AML-193 (cell line): ENCODE measurements at places on chromosomes 1 and 21.

- no peak for DNase-seq
These were observed 6.3 kb upstream of the SELENON start for GRCh38 chr1:25793585-25794170.

DNA sequence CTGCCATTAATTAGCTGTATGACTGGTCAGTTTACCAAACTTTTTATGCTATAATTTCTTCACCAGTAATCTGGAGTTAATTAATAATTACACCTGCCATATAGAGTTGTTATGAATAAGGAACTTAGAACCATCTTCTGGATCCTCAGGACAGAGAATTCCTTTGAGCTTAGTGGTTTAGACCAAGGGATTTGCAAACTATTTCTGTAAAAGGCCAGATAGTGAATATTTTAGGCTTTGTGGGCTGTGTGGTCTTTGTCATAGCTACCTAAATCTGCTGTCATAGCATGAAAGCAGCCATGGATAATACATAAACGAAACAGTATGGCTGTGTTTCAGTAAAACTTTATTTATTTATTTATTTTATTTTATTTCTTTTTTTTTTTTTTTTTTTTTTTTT lies 9.0 kb downstream of the TIMM17A start:
- no peak for DNase-seq

DNA sequence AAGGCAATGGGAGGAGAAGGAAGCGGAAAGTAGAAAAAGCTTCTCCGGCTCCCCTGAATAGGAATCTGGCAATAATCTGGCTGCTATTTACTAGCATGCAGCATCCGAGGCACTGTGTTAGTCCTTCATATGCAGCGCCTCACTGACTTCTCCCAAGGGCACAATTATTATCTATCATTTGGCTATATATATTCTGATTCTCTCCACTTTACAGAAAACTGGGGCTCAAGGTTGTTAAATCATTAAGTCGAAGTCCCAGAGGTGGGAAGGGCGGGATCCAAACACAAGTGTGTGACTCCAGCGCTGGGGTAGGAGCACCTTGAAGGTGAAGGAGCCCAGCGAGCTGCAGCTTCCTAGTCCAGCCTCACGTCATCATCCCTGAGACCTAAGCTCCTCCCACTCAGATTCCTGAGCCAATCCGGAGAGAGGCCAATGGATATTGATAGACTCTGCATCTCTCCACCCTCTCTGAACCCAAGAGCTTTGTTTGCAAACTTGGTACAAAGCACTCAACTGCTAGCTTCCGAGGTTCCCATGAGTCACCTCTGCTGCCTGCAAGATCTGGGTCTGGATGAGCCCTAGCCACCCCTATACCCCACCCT lies 16.6 kb upstream of the EYA3 start:
- no peak for DNase-seq

DNA sequence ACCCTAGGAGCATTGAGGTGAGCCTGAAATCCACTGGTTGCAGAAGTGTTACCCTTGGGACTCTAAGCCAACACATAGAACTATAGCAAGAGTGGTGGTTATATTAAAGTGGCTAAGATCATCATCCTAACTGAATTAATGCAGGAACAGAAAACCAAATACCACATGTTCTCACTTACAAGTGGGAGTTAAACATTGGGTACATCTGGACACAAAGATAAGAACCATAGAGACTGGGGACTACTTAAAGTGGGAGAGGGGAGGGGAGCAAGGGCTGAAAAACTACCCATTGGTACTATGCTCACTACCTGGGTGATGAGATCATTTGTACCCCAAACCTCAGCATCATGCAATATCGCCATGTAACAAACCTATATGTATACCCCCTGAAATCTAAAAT lies 100.0 kb downstream of the SLC25A24 start:
- DNase-seq, result no peak

GRCh38 chr1:53186533-53186932 lies 10.1 kb upstream of the CPT2 start:
- no peak for DNase-seq

DNA sequence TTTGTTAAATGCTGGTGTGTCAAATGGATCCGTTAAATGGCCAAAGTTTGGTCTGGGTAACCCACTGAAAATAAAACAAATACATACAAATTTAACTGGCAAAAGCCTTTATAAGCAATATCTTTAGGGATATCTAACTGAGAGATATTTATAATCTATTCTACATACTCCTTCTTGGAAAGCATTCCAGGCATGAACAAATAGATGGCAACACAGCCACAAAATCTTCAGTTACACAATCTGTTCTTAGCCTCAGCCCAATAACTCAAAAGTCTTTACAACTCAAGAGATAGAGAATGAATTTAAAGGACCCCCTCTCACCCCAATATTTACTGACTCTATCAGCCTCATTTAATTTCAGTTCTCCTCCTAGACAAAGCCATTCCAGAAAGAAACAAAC lies 58.7 kb downstream of the NRDC start:
- DNase-seq, result no peak

DNA sequence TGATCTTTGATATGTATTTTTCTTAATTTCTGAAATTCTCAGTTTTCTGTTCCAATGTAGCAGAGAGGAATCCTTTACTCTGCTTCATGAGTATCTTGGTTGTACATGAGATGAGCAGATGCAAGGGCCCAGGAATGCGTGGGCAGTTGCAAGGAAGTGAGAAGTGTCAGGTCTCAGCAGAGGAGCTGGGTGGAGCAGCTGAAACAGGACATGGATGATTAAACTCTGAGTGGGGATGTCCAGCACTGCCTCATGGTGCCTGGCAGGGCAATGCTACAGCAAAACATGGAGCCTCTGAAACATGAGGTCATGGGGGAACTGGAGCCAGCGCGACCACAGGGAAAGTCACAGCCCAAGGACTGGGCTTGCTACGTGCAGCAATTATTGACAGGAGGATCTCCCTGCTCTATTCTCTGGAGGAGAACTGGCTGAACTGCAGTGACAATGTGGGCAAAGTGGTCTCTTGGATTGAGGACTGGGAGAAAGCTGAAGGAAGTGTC lies 48.4 kb downstream of the COLGALT2 start:
- no peak for DNase-seq

DNA sequence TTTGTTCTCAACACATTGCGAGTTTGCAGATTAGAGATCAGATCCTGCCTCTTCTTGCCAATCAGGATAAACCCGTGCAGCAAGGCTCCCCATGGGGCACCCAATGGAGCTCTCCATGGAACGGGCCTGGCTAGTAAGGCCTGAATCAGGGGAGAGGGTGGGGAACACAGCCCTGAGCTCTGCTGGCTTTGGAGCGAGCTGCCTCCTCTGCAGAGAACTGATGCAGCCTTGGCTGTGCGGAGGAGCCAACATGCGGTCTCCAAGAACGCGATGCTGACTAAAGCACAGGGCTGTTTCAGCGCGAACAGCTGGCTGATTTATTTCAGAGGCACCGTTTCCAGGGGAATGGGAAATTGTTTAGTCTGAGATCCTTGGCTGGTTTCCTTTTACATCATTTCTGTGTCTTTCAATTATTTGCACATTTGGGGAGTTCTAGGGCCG lies 139.7 kb downstream of the TSEN15 start:
- no peak for DNase-seq

DNA sequence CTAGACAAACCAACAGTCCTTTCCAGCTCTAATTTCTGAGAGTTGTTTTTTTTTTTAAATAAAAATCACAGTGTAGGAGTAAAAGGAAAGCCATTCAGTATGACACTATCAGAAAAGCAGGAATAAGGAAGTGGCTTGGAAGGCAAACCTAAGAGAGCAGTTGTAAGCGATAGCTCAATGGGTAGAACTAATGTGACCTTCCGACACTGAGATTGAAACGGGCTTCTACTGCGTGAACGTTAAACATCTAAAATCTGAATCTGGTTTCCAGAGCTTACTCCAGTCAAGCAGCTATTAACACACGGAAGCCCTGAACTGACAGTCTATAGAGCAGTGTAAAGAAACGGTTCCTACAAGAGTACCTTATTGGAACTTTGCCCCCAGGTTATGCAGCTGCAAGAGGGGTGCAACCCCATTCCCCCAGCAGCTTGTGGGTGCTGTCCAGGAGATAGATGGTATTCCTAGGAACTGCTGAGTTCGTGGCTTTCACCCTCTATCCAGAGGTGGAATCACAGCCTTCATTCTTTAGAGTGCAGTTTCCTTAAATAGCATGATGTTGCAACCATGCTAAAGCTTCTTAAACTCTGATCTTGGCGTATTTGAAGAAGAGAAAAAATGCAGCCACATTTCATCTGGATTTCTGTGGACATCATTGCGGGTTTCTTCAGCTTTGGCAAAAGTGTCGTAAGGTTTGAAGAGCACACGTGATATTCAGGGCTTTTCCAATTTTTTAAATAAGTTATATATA lies 3.3 kb upstream of the IRF2BP2 start:
- peak; percentile 81 for DNase-seq

GRCh38 chr1:46466477-46467182 lies 23.0 kb upstream of the DMBX1 start:
- DNase-seq, result no peak

DNA sequence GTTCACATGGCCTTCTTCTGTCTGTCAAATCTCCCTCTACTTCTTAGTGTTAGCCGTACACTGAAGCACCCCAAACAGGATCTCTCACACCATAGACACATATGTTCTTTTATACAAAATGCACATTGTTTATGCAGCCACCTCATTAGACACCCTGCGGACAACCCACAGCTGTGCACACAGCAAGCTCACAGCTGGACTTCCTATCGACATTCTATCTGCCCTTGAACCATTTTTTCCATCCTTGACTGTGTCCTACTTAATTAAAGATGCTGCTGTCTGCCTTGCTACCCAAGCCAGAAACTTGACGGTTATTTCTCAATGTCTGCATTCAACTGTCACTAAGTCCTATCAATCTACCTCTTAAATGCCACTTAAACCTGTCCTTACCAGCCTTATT lies 3.2 kb upstream of the ZBTB21 start:
- no peak for DNase-seq

GRCh38 chr1:214106375-214106774 lies 118.6 kb downstream of the PROX1 start:
- no peak for DNase-seq

- no peak for DNase-seq
These were observed 40.2 kb upstream of the KCNA10 start for GRCh38 chr1:110559157-110559556.

DNA sequence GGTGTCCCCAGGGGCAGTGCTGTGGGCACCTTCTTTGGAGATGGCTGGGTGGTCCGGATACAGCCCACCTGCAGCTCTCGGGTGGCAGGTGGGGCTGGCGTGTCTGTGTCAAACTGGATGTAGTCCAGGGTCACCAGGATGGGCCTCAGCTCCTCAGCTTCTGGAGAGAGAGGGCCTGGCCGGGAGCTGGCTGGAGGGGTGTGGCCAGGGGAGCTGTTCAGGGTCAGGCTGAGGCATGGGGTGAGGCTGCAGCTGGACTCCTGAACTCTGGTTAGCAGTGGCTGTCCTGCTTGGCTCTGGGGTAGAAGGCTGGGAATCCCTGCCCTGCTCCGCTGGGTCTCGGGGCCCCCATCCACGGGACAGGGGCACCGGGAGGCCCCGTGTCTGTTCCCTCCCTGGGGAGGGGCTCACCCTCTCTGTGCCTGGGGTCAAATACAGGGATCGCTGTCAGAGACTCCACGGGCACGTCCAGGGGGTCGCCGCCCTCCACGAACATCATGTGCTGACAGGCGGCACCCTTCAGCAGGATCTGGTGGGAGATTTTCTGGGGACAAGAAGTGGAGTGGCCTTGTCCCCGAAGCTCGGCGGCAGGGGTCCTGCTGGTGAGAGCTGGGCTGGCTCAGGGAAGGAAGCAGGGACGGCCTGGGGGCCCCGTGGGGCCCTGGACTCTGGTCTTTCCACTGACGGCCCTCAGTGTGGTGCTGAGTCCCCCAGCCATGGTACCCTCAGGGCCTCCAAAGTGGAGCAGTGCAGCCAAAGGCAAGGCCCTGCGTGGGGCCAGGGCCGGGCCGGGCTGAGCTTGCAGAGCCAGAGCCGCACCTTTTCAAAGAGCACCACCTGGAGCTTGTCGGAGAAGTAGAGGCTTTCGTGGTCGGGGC lies 4.1 kb upstream of the TMEM52 start:
- no peak for DNase-seq

DNA sequence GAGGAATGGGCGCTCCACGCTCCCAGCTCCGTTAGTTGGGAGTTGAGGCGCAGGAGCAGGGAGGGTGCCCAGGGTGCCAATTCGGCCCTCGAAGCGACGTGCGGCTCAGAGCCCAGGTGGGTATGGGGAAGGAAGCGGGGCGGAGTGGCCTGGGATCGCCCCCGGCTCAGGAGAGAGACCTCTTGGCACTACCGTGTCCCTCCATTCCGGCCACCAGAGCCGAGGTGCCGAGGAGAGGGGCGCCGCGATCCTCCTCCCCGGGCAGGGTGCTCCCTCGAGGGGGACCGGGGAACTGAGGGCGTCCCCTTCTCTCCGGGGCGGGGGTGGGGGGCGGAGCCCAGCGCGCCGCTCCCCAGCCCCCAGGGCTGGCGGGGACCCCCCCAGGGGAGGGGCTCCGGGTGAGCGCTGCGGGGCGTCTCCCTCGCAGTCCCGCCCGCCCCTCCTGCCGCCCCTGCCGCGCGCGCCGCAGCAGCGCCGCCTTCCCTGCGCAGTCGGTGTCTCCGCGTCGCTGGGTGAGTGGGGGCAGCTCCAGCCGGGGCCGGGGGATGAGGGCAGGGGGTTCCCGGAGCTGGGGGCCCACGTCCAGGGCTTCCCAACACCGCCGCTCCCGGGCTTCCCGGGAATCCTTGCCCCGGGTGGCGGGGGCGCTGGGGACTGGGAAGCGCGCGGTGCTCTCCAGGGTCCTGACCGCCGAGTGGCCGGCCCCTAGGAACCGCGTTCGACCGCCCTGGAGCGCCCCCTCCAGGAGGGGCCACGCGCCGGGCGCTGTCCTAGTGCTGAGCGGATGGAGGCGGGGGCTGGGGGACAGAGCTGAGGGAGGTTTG lies at the start of gene HPCA:
HPCA (plus strand) TSS at position 488 of the 824 bp plus-strand sequence. CDS start 2,408 bp downstream, outside the sequence.
- no peak for DNase-seq

DNA sequence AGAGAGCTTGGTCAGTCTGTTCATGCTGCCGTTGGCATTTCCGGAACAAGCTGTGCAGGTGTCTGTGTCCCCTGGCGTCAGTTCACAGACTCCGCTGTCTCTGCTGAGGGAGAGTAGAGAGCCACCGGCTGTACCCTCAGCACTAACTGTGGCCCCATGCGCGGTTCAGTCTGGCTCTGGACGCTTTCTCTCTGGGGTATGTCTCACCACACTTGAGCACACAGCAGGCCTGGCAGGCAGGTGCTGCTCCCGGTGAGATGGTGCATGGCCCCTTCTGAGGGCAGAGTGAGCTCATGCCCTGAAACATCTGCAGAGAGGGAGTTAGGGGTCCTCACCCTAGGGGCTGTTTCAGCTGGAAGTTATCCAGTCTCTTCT lies 60.0 kb upstream of the TLR5 start:
- no peak for DNase-seq

DNA sequence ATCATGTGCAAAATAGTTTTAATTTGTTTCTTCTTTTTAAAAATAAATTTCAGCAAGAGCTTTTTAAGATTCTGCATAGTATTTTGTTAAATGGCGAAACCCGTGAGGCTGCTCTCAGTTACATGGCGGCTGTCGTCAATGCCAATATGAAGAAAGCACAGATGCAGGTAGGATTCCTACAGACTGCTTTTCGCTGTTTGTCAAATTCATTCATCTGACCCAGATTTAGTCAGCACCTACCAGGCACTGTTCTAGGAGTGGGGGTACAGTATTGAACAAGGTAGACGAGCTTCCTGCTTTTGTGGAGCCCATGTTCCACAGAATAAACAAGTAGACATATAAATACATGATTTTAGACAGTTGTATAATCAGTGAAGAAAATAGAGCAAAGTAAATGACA lies 78.1 kb upstream of the KIF1B start:
- DNase-seq, result no peak
